Femur (tissue), 1 donor: ENCODE measurements at places on chromosomes 5 and 9.
A peak's percentile ranks its signal among the peaks of the same experiment; 100 is the strongest.

- DNase-seq: no peak
Measured at GRCh38 chr5:103638979-103639378, 76.4 kb upstream of the NUDT12 start.

DNA sequence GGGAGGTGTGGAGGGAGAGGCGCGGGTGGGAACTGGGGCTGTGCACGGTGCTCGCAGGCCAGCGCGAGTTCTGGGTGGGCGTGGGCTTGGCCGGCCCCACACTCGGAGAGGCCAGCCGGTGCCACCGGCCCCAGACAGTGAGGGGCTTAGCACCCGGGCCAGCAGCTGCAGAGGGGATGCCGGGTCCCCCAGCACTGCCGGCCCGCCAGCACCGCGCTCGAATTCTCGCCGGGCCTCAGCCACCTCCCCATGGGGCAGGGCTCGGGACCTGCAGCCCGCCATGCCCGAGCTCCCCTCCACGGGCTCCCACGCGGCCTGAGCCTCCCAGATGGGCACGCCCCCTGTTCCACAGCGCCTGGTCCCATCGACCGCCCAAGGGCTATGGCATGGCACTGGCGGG, 104.6 kb downstream of the GLIS3 start:
- DNase-seq: no peak

- no peak for DNase-seq
Measured at GRCh38 chr5:53582225-53582624, 21.8 kb downstream of the NDUFS4 start.

GRCh38 chr9:21028466-21028865, 3.0 kb downstream of the HACD4 start:
- DNase-seq: no peak

- DNase-seq: no peak
Measured at GRCh38 chr9:81886665-81887064, 41.6 kb upstream of the SPATA31D4 start.

DNA sequence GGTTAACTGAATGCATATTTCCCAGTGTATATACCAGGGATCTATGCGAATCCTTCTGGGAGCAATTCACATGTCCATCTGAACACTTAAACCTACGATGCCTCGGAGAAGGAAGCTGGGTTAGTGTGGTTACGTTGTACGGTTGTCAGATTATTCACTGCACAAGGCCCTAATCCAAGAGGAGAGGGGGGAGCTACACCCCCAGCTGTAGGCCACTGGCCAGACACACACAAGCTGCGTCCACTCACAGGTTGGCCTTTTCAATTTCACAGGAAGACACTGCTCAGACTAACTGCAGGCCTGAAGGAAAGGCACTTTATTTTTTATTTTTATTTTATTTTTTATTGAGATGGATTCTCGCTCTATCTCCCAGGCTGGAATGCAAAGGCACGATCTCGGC, 184.5 kb upstream of the GNA14 start:
- peak; percentile 34 for DNase-seq

DNA sequence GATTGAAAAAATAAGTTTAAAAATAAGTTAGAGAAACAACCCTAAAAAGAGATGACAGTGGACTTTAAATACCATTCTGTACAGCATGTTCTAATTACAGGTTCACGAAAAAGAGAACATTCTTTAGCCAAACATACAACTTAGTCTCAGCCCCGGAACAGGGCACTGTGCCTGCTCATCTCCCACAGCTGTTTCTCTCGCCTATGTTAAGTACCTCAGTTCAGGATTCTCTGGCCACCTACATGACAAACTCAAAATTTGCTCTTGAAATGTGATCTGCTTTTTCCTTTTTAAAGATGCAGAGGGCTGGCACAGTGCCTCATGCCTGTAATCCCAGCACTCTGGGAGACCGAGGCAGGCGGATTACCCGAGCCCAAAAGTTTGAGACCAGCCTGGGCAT, 52.3 kb downstream of the MYO10 start:
- DNase-seq: no peak

DNA sequence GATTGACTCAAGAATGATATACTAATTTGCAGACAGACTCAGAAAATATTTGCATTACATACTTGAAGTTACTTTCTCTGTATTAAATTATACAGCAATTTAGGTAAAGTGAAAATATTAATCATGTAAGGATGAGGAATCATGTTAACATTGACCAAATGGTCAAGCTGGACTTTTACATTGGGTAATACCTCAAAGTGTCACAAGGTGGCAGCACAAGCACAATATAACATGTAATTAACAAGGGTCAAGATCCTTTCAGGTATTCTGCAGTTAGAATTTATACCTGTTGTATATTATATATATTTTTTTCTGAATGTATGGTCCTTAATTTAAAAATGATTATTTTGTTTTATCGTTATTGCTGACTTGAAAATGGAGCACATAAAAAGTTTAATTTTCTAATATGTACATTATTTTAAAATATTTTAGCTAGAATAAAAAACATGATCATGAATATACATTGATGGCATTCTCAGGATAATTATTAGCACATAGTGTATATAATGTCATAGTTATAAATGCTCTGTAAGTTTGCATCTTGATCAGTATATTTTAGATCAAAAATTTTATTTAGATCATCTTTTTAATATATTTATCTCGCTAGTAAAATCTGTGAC, 8.6 kb downstream of the HAPLN1 start:
- DNase-seq: no peak

GRCh38 chr9:112537561-112537960, 50.9 kb downstream of the KIAA1958 start:
- no peak for DNase-seq

GRCh38 chr9:110126986-110127864, 80.7 kb downstream of the C9orf152 start:
- peak; percentile 91 for DNase-seq

GRCh38 chr9:137626464-137626863, 7.7 kb downstream of the EHMT1 start:
- DNase-seq: no peak

GRCh38 chr5:92640340-92640739, 940.7 kb downstream of the NR2F1-AS1 start:
- DNase-seq: no peak

DNA sequence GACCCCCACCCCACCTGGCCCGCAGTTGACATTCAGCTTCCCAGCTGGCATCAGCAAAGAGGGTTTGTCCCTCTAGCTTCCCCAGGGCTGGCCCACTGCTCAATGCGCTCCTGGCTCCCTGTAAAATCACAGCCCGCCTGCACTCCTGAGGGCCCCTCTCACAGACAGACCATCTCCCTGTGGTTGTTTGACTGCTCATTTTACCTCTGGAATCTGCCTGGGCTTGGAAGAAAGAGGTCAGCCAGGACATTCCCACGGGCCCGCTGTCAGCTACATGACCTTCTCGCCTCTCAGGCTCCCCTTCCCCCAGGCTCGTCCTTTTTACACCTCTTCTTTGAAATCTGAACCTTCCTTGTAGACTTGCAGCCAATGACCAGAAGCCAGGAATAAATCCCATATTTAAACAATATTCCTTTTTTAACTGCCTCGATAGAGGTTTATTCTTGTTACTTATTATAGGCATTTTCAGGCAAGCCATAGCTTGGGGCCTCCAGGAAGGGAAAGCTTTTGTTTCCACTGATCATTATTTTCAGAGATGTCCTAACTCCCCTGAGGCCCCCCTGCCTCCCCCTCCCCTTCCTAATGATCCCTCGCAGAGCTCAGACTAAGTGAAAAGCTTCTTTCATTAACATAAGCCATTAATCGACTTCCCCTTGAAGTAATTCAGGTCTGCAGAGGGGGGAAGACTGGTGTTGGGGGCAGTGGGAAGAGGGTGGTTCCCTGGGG, 76.3 kb upstream of the IQGAP2 start:
- DNase-seq: no peak

DNA sequence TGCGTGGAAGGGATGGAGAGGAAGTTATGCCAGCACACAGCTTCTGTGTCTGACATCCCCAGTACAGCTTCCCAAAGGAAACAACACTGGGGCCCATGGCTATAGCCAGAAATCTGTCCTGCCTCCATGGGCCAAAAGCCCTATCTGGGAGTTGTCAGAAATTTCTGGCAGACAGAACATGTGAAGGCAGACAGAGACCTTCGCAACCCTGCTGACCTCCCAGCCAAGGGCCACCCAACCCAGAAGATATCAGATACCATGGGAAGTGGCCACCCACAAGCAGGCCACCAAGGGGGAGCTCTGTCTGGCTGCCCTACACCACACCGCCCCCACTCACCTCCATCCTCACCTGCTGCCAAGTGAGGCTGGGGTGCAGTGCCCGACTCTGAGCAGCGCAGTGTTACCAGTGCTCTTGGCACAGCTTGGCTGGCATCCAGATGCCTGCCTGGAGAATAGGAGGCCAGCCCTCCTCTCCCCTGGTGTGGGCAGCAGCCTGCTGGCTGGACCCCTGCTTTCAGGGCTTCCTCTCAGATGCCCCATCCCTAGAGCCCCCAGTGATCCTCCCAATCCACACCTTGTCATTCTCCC, 61.6 kb upstream of the NEURL1B start:
- DNase-seq: no peak
